ENCODE measurements at places on chromosomes 11 and 22.

- DNase-seq = no peak
These were observed 255.5 kb upstream of the B3GAT1 start for GRCh38 chr11:134667505-134667904.

DNA sequence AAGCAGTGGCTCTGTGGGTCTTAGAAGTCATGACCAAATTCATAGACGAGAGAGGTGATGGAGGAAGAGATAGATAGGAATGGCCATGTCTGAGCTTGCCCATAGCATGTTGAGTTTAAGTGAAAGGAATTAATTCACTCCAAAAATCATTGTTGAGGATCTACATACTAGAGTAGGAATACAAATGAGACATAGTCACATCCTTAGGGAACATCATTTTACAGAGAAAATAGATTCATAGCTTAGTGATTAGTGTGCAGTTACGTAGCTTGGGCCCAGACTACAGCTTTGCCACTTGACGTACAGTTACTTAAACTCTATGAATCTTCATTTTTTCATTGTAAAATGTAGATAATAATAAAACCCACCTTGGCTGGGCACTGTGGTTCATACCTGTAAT, 21.4 kb upstream of the BMAL1 start:
- no peak for DNase-seq

GRCh38 chr11:123799438-123799837, 6.7 kb downstream of the OR6M1 start:
- DNase-seq = no peak

DNA sequence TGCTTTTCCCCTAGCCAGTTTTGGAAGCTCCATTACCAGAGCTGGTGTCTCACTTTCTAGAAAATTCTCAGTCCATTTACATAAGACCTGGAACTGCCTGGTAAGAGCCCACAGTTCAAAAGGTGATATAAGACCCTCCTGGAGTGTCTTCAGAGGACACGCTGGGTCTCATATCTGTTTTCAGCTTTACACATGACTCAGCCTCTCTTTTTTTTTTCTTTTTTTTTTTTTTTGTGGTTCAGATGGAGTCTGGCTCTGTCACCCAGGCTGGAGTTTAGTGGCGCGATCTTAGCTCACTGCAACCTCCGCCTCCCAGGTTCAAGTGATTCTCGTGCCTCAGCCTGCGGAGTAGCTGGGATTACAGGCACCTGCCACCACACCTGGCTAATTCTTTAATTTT, 30.7 kb downstream of the WEE1 start:
- no peak for DNase-seq

DNA sequence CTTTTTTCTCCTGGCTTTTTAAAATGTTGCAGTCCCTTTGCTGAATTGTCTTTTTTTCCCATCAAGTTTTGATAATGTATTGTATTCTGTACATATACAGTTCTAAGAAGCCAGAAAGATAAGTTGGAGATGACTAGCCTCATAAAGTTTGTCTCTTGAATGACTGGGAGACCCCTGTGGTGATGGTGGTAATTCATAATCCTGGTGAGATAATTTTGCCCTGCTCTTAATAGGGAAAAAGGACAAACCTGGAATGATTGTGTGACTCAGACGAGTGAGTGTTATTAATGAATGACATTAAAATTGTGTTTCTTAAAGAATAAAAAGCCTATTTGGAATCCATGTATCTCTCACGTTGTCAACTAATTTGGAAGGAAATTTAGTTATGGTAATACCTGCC, 1.2 kb downstream of the HIKESHI start:
- no peak for DNase-seq

- no peak for DNase-seq
These were observed 102.7 kb upstream of the PARVA start for GRCh38 chr11:12274558-12275197.

DNA sequence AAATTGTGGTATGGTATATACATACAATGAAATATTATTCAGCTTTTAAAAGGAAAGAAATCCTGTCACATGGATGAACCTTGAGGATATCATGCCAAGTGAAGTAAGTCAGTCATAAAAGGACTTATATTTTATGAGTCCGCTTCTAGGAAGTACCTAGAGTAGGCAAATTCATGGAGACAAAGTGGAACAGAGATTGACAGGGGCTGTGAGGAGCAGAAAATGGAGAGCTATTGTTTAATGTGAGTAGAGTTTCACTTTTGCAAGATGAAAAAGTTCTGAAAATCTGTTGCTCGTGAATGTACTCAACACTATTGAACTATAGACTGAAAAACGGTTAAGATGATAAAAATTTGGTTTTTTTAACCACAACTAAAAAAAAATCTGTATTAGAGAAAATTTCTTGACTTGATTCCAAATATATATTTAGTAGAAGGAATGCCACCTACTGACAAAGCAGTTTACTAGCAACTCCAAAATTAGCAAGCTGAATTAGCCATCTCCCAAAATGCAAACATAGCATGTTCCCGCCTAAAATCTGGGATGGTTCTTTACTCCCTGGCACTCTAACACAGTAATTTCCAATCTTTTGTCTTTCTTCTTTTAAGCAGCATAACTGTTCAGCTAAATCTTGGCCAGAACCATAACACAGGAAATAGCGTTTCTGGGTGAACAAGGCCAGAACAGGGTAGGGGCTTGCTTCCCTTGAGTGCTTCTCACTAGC, 1.5 kb downstream of the UFD1 start:
- DNase-seq = no peak

- no peak for DNase-seq
These were observed 105.7 kb upstream of the ANO1 start for GRCh38 chr11:69972351-69972802.

Data from stimulated activated CD8-positive, alpha-beta memory T cell treated with anti-CD3 and anti-CD28 coated beads, Interleukin-15, amount 100 ng/mL, for 1 hour (primary cell).